GM06990 (cell line): ENCODE measurements at places on chromosomes 6 and 20.

DNA sequence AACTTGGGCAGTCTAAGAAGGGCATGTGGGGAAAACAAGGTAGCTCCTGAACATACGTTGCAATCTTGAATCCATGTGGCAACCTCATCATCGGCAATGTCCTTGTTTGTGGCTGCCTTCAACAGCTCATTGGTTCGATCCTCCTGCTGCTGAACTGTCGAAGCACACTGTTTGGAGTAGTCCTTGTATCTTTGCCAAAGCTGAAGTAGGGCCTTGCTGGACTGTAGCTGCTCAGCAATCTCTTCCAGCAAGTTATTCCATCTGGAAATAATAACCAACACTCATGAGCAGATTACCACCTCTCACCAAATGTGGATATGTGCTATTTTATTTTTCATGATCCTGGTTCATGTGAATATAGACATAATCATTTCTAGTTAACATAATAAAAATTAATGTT lies 413.3 kb downstream of the ESR1 start:
- DNase-seq: no peak

GRCh38 chr20:9543214-9543613 lies 28.8 kb downstream of the LAMP5 start:
- no peak for DNase-seq

GRCh38 chr6:43368259-43369160 lies 937 bp downstream of the ZNF318 start:
- peak; percentile 32 for DNase-seq

DNA sequence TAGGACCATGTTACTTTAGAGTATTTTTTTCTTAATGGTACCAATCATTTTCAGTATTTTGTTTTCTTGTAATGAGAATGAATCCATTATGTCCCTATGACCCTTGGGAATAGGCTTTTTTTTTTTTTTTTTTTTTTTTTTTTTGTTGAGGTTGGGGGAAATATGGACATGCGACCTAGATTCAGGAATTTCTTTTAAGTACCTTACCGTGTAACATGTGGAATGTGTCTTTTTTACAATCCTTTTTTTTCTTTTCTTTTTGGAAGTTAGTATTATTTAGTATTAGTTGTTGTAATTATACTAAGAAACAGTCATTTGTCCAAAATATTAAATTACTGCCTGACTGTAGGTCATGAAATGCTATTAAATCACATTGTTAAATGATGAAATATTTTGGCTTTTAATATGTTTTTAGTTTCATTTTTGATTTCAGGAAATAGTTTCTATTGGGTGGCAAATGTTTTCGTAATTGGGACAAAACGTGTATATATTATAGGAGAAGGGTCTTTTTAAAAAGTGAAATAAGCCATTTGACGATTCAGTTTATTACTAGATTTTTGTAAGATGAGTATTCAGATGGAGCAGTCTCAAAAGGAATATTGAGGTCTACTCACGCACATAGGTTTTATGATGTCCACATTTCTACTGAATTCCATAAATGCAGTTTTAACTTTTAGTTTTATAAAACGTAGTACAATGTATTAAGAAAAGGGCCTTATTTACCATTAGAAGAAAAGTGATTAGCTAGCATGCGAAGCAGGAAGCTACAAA lies 4.9 kb downstream of the ARID1B start:
- no peak for DNase-seq

GRCh38 chr6:161401587-161402309 lies 127.9 kb upstream of the AGPAT4 start:
- DNase-seq: no peak

DNA sequence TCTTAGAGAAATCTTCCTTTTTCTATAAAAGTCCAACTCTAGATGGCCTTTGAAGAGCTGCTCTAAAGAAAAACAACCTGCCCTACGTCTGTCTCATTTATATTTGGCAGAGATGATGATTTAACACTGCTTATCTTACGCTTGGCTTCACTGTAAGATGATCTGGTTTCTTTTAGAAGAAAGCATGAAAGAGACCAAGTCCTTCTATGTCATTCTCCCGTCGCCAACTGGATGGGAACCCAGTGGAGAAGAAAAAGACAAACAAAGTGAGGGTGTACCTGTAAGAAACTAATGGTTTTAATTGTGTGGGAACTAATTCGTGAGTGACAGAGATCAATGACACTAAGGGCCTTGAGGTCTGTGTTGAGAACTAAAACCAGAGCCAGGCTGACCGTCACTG lies 92.8 kb downstream of the MBOAT1 start:
- no peak for DNase-seq

DNA sequence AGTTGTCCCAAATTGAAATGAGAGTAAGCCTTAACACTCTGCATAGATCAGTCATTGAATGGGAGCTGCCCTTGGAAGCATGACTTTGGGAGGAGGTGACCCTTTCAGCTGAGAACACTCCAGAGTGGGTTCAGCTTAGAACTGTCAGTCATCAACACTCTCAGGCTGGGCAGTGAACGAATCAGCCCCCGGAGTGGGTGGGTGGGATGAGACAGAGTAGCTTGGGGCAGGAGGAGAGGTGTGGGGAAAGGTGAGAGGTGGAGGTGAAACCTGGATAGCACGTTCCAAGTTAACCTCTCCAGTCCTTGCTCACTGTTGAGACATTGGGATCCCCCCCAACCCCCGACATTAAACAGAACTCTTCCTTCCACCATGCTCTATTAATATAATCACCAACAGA lies 55.3 kb upstream of the TPD52L1 start:
- no peak for DNase-seq

DNA sequence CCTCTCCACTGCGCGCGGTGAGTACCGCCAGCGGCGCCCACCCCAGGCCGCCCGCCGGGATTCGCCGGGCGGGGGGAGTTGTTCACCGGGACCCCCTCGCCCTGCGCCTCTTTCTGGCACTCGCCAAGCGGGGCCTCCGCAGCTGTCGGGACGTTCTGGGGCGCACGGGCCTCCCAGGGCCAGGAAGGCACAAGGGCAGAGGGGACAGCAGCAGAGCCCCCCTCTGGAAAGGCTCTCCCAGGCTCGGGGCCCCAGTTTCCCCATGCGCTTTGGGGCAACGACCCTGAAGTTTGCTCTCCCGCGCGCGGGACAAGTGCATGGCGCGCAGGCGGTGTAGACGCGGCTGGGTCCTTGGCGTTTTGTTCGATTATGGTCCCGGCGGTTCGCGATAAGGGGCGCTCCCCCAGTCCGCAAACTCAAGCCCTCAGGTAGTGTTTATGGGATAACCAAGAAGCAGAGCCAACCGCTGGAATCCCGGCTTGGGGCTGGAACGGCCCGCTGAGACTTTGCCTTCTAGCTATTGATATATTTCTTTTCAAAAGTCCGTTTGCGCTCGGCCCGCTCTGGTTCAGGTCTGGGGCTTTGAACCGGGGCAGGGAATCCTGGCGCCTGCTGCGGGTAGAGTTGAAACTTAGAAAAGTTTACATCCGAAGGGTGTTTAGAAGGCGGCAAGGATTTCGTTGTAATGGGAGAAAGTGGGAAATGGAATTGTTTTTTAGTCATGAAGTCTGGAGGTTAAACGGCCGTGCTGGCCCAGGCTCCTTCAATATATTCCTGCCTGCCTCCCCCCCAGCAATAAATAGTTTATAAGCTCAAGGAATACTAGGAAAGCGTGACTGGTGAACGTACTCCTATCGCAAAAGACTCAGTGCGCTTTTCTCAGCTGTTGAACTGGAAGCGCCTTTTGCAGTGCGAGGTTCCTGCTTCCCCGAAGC lies 595 bp downstream of the EYA2 start:
- no peak for DNase-seq

GRCh38 chr6:82183642-82184282 lies 63.8 kb downstream of the IBTK start:
- no peak for DNase-seq

GRCh38 chr6:7727946-7728854 lies 2.3 kb downstream of the BMP6 start:
- peak; percentile 37 for DNase-seq

- DNase-seq: no peak
Observed at GRCh38 chr20:49691818-49692568, 21.7 kb downstream of the B4GALT5 start.

DNA sequence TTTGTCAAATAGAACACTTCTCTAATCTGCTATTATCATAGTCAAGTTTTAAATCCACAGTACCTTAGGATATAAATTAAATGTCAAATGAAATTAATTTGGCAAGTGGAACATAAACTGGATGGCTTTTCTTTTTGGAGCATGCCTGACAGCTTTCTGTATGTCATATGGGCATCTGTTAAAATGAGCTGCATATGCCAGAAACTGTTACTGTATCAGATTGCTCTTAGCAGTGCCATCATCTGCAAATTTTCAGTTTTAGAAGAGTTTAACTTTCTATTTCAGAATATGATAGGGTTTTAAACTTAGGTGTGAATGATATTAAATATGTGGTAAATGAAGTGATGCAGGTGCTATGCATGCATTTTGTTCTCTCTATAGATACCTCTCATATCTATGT lies 3.4 kb upstream of the EEF1E1 start:
- DNase-seq: no peak

- DNase-seq: no peak
Observed at GRCh38 chr6:106194949-106195921, 109.1 kb downstream of the PRDM1 start.

DNA sequence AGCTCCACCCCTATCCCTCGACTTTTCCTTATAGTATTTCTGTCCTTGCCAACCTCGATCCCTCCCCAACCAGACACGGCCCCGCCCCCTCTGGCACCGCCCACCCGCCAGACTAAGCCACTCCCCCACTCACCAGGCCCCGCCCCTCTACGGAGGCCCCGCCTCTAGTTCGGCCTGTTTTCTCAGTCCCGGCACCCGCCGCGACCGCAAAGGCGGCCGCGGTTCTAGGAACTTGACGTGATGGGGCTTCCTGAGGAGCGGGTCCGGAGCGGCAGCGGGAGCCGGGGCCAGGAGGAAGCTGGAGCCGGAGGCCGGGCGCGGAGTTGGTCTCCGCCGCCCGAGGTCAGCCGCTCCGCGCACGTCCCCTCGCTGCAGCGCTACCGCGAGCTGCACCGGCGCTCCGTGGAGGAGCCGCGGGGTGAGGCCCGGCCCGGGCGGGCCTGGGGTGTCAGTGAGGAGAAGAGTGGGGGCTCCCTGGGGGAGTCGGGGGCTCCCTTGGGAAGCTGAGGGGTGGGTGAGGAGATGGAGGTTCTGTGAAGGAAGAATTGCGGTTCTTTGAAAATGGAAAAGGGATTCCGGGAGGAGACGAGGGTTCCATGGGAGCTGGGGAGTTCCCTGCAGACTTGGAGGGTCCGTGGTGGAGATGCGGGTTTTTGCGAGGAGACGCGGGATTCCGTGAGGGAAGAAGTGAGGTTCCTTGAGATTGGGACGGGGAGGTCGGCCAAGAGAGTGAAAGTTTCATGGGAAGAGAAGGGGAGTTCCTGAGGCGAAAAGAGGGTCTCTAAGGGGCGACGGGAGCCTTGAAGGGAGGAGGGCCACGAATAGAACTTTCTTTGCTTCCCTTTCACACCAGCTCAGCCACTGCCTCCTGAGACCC lies at the start of gene ACSS2:
Gene ACSS2, plus strand, starts transcription at position 207 of the 877 bp plus-strand sequence. Its CDS starts 34 bp downstream, at position 241.
- DNase-seq: peak; percentile 89

- DNase-seq: no peak
Observed at GRCh38 chr6:159184559-159184958, 15.4 kb downstream of the FNDC1 start.

DNA sequence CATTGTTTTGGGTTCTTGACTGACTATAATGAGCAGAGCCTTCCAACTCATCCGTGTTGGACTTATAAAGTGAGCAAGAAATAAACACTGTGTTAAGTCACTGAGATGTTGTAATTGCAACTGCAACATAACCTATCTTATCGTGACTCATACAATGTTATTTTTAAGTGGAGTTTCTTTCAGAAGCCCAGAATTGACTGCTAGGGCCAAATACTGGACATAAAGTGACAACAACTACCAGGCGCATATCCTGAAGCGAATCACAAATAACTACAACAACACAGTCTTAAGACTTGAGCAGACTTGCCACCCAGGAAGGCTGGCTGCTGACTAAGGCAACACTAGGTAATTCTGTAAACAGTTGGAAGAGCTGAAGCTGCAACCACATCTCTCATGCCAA lies 326.6 kb downstream of the COL12A1 start:
- peak; percentile 6 for DNase-seq

GRCh38 chr6:3328796-3329195 lies 70.0 kb downstream of the PSMG4 start:
- no peak for DNase-seq

DNA sequence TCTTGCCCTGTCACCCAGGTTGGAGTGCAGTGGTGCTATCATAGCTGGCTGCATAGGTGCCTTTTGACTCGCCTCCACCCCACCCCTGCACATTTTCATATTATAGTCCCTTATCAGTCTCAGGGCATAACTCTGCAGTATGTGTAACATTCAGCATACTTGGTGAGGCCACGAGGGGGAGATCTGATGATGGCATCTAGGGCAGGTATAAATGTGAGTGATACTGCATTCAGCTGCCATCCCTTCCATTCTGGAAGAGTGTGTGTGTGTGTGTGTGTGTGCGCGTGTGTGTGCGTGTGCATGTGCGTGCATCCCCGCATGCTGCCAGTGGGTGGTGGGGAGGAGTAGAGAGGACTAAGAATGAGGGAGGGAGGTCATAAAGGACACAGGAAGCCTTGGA lies 81.4 kb downstream of the JARID2 start:
- DNase-seq: peak; percentile 59

- no peak for DNase-seq
Observed at GRCh38 chr6:102494808-102495207, 1101.3 kb downstream of the GRIK2 start.

DNA sequence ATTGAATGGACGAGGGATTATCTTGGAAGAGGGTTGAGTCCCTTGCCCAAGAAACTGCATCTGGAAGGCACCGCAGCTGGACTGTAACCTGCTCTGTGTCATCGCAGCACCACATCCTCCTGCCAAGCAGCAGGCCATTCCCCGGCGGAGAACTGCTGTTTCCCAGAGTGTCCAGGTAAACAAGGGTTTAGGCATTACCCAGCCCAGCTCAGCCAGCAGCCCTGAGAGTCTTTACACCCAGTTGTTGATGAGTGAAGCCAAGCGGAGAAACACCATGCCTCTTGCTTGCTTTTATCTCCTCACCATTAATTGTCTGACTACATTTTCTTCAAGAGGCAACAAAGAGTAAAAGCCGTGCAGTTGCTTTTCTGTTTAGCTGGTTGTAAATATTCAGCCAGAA lies 104.1 kb downstream of the CDH4 start:
- no peak for DNase-seq

GRCh38 chr20:16147216-16147615 lies 426.0 kb downstream of the KIF16B start:
- no peak for DNase-seq

- DNase-seq: no peak
Observed at GRCh38 chr6:111899531-111899930, 26.3 kb upstream of the FYN start.

- DNase-seq: no peak
Observed at GRCh38 chr6:166936079-166936787, 20.1 kb downstream of the RNASET2 start.

GRCh38 chr6:111718990-111719389 lies 113.3 kb upstream of the TRAF3IP2 start:
- DNase-seq: no peak
